Mesenteric fat pad (tissue), 1 donor: ENCODE measurements at places on chromosomes 1 and 21. TPM values are rescaled to one million over a fixed set of nuclear protein-coding genes. Genes with fewer than 3 reads are reported as not detected.

GRCh38 chr1:62250126-62250726, 55.6 kb downstream of the L1TD1 start:
- DNase-seq, result no peak

DNA sequence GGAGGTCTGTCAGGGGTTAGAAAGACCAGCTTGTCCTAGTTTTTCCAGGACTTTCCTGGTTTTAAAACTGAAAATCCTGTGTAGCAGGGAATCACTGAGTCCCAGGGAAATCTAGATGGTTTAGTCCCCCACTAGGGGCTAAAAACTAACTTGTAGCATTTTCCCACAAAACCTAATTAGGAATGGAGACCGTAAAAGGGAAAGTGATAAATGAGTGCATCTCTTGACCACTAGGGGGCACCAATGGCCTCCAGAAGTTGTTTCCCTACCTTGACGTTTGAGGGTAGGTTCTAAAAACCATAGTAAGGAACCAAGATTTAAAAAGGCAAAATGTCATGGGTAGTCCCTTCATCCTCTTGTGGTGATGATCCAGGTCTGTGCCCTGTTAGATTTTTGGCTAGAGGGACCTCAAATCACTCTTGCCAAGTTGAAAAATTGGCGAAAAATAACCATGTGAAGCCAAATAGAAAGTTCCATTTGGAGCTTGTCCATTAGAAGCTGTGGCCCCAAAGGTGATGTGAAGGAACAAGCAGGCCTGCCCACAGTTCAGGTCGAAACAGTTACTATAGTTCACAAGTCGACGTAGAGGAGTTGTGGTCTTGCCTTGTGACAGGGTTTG, 24.5 kb downstream of the CLIC6 start:
- no peak for DNase-seq

GRCh38 chr1:116154536-116154935, 43.3 kb downstream of the MAB21L3 start:
- DNase-seq, result peak; percentile 37

DNA sequence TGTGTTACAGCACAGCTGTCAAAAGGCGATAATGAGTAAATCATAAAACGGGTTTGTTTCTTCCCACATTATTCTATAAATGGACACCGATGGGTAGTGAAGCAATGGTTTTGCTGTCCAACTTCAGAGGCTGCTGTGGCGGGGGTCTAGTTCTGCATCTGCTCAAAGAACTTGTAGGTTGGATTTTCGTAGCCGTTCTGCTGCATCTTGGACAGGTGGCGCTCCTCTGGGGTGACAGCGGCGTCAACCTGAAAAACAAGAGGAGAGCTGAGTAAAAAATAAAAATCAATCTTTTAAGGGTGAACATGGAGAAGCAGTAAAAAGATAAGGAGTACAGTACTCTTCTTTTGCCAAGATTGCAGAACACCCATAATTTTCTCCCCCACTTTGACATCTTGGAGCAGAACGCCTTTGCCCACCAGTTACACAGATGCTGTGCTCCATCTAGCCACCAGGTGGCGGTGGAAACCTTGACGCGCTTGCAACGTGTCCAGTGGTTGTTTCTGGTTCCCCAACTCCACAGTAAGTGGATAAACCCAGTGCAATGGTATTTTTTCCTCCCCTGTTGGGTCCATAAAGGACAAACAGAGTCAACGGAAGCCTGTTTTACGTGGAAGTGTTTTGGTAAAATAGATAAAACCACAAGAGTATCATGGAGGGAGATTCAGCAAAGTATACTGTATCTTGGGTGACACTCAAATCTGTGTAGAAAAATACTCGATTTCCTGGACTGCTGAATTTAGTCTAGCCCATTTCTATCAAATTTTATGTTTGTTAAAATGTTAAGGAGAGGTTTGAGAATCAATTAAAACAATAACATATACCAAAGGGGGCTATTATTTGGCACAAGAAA, 147.0 kb downstream of the GABPA start:
- no peak for DNase-seq

- DNase-seq, result peak; percentile 55
These were observed 23.5 kb upstream of the LRRN2 start for GRCh38 chr1:204709021-204709420.

The NME7 gene
- total RNA-seq, result 10.8 TPM

The DNAJC8 gene
- total RNA-seq, result 70.7 TPM

DNA sequence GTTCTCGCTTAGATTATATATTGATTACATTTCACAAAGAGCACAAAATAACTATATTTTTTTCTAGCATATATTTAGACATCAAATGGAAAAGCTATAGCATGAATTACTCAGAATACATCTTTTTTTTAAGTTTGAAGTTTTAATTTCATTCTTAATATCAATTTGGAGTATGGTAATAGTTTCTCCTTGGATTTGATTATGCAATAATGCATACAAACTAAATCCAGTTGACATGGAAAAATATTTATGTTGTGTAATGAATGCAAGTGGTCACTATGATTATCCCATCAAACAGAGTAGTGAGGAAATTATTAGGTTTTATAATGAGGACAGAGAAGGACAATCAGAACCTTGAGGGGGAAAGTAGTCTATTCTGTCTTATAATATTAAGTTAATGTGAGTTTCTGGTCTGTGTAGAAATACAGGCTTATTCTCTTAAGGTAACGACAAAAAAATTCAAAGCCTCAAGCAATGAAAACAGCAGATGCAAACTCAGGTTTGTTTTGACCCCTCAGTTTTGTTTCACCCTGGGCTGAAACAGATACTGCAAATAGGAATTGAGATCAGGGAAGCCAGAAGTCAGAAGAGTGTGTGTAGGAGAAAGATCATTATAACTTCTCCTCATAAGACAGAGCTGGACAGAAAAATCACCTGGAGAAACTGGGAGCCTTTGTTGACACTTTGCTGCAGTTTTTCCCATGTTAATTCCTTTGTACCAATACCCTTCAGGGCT, 23.7 kb downstream of the LRRC8B start:
- DNase-seq, result no peak

The RIPK4 gene
- not detected for total RNA-seq

DNA sequence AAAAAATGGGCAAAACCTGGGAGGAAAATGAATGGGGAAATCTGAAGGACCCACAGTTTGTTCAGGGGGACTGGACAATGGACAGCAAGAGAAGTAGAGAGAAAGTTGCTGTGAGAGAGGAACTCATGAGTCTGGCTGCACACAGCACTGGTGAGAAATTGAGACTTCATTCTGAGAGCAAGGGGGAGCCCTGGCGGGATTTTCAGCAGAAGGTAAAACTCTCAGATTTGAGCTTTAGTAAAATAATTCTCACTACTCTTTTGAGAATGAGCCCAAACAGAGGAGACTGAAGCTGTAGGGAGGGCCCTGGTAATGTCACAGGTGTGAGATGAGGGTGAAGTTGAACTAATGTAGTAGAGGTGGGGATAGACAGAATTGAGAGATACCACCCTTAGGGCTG, 438.6 kb downstream of the OMA1 start:
- no peak for DNase-seq

DNA sequence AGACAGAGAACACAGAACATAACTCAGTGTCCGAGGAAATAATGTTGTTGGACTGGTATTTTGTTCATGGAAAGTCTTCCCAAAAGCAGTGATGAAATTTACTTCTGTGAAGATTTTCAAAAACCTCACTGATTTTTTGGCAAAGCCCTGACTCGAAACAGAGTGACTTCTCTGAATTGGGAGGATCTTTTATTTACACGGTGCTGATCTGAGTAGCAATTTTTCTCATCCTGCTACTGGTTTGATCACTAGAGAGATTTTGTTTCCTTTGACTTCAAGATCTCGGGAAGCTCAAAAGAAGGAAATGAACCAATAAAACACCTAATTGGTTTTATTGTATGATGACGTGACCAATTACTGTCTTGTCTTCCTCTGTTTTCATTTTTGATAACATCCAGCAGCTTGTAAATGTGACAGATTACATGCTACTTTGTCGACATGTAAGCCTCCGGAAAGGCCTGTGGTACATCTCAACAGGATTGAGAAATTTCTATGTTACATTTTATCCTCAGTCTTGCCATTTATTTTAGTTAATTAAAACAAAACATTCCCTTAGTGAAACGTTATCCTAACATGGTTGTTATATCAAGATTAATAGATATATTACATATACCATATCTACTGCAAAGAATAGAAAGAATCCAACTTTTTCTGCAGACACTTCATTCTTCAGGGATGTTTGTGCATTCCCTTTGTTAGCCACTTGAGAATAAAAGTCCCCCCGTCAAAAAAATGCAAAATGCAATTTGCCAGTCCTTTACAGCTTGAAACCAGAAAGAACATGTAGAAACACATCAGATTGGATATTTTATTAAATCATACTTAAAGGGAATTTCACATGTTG, 42.8 kb upstream of the IFI44L start:
- DNase-seq, result no peak

GRCh38 chr1:116825720-116826438, 71.6 kb downstream of the CD2 start:
- no peak for DNase-seq

DNA sequence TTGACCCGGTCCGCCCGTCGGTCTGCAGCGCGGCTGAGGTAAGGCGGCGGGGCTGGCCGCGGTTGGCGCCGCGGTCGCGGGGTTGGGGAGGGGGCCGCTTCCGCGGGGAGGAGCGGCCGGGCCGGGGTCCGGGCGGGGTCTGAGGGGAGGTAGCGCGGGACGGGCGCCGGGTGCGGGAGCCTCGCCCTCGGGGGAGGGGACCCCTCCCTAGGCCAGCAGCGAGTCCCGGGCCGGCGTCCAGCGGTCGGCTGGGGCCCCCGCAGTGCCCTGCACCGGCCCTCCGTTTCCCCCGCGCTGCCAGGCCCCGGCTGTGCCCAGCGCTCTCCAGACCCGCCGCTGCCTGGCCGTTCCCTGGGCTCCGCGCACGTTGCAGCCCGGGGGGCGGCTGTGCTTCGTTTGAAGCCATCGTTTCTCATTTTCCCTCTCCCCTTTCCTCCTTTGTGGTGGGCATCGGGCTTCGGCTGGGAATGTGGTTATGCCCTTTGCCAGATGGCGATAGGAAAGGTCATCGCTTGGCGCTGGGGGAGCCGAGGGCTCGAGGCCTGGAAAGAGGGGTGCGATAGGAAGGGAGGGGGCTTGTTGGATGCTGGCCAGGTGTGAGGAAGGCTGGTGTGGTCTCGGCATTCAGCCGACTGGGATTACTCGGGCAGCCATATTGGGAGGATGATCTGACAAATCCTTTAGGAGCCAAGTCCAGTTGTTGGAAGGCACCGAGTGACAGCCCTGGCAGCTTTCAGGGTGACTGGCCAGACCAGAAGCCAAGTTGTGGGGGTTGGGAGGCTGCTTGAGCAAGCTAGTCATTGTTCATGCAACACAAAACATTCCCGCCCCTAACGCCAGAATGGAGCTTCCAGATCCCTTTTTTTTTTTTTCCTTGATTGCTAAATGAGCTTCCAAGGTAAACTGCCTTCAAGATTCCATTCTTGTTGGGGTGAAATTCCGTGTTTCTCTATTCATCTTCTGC, 753 bp downstream of the KIF1B start:
- peak; percentile 95 for DNase-seq

The FAM78B gene
- 1.7 TPM for total RNA-seq
